T-cell (primary cell): ENCODE measurements at places on chromosomes 3 and 15.

- no peak overlapping the region for H3K4me3 ChIP-seq
- no peak overlapping the region for H3K27ac ChIP-seq
- H3K27me3 ChIP-seq: no peaks in the 10 kb centered on the region
- H3K4me1 ChIP-seq: no peaks in the 10 kb centered on the region
These were observed 210.0 kb upstream of the IGF1R start for GRCh38 chr15:98438326-98438725.

- H3K27ac ChIP-seq: no peak overlapping the region
- no peaks in the 10 kb centered on the region for H3K27me3 ChIP-seq
- peaks cover 41% of the 10 kb centered on the region for H3K36me3 ChIP-seq
- peaks cover 14% of the 10 kb centered on the region for H3K4me1 ChIP-seq
- no peak for DNase-seq
These were observed 3.3 kb downstream of the ACAD9 start for GRCh38 chr3:128882719-128883118.

DNA sequence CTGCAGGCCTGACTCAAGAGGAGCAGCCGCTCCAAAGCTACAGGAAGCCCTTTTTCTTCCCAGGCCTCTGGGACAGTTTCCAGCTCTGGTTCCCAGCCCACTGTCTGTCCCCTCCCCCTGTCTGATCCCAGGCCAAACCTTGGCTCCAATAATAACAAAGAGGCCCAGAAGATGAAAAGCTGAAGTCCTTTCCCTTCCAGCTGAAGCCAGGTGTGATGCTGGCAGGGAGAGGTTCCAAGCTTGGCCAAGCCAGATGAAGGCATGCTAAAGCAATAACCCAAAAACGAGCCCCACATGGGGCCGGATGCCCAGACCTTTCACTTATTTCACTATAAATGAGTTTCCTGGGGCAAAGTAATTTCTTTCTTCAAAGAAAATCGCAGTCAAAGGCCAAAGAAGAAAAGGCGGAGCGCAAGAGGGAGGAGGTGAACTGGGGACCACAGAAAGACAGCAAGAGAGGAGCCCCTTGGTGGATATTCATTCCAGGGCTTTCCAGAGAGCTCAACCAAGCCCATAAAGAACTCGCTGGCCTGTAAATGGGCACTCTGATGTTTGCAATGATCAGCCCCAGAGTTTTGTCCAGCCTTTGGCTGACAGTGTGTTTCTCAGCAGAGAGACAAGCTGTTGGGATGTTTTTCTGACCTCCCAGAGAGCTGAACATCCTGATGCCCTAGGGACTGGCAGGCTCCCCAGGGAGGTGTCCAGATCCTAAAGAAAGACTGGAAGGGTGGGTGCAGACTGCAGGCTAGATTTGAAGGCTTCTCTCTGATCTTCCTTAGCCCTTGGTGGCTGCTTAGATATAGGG lies 157.6 kb downstream of the UACA start:
- no peak overlapping the region for H3K27ac ChIP-seq
- H3K27me3 ChIP-seq: peaks cover 10% of the 10 kb centered on the region
- DNase-seq: no peak
- no peaks in the 10 kb centered on the region for H3K4me1 ChIP-seq

DNA sequence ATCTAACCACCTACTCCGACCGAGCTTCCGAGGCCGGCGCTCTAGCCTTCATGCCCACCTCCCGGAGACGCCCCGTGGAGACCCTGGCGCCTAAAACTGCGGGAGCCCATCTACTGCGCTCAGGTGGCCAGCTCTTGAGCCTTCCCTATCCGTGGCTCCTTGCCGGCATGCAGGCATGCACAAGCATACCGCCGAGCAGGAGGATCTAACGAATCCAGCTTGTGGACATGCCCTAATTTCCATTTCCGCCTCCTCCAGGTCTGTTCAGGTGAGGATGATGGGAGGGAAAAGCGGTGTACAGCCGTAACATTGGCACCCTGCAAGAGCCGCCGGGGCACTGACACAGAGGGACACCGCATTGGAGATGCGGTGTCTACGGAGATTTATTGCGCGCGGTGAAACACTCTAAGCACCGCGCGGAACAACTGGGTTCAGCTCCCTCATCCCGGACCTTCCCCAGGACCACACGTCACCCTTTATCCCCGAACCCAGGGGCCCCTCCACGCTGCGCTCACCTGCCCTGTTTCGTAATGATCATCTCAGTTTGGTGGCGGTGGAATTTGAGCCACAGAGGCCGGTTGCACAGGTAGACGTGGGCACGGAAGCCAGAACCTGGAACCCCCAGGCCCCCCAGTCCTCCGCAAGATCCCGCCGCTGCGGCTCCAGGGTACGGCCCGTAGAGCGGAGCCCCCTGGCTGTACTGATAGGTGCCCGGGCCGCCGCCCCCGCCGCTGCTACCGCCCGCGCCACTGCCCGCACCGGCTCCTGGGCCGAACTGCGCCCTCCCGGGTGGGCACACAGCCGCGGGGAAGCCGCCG lies 1.0 kb downstream of the EOMES start:
- H3K27ac ChIP-seq: peak overlapping the region; percentile 48
- H3K27me3 ChIP-seq: peaks cover 29% of the 10 kb centered on the region
- peaks cover 16% of the 10 kb centered on the region for H3K4me1 ChIP-seq
- no peak for DNase-seq
- no peaks in the 10 kb centered on the region for H3K36me3 ChIP-seq
- peak overlapping the region; percentile 93 for H3K4me3 ChIP-seq

DNA sequence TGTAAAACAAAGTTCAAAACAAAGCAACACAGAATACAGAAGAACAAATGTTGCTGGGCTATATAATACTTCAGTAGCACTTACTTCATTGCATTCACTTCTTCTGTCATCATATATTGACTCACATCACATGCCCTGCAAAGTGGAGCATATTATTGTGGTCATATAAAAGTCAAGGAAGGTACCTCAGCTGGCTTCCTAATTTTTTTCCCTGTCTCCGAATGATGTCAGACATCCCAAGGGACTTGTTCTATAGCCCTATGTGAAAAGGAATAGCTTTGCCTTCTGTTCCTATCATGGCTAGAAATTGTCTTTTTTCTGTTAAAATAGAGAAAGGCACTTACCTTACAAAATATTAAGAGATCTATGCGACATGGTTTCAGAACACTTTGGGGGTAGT lies 109.4 kb downstream of the LRTM1 start:
- no peak overlapping the region for H3K4me3 ChIP-seq
- no peaks in the 10 kb centered on the region for H3K4me1 ChIP-seq
- no peak for DNase-seq
- H3K36me3 ChIP-seq: no peaks in the 10 kb centered on the region
- no peak overlapping the region for H3K27ac ChIP-seq
- H3K27me3 ChIP-seq: no peaks in the 10 kb centered on the region

- no peaks in the 10 kb centered on the region for H3K27me3 ChIP-seq
- H3K27ac ChIP-seq: no peak overlapping the region
- DNase-seq: no peak
- no peak overlapping the region for H3K4me3 ChIP-seq
These were observed 37.7 kb upstream of the TRAK1 start for GRCh38 chr3:42053476-42053875.

DNA sequence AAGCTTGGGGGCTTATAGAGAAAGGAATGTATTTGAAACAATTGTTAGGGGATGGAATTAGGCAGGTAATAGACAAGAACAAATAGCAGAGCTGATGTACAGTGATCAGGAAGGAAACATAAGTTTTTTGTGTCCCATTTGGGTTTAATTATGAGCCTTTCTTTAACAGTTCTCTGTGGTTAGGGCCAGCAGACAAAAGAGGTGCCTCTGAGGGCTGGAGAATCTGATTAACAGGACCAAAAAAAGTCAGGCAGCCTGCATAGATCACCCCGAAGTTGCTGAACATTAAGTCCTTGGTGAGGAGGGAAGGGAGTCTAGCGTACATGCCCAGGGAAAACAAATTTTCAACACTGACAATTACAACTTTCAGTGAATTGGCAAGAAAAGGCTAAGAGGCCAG lies 88.6 kb upstream of the SPRED1 start:
- no peak for DNase-seq
- no peaks in the 10 kb centered on the region for H3K36me3 ChIP-seq
- no peak overlapping the region for H3K27ac ChIP-seq
- no peaks in the 10 kb centered on the region for H3K4me1 ChIP-seq
- no peaks in the 10 kb centered on the region for H3K27me3 ChIP-seq

DNA sequence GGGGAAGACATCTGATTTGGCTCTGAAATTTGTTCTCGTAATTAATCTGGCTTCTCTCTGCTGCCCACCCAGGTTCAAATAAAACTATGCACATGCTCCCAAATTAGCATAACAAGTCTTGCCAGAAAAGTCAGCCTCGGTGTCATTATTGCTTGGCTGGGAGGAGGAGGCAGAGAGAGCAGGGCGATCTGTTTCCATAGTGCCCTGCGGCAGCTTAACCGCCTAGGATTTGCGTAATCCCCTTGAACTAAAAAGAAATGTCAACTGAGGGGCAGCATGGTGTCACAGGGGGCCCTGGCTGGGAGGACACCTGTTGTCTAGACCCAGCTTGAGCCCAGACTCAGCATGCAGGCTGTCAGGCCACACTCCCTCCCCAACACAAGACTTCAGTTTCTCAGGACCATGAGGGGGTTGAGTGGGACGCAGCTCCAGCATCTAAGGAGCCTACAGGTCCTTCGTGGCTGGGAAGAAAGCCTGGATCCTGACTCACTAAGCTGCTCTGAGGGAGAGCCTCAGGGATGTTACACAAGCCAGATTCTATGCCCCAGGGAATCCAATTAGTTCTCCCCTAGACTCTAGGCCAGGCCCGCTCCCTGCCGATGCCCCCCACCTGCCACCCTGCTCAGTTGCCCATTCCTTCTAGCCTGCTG lies 17.3 kb downstream of the MRPS11 start:
- H3K36me3 ChIP-seq: peaks cover 2% of the 10 kb centered on the region
- H3K27me3 ChIP-seq: no peaks in the 10 kb centered on the region
- H3K4me3 ChIP-seq: no peak overlapping the region
- H3K4me1 ChIP-seq: no peaks in the 10 kb centered on the region
- no peak overlapping the region for H3K27ac ChIP-seq

- H3K27ac ChIP-seq: no peak overlapping the region
- H3K36me3 ChIP-seq: no peaks in the 10 kb centered on the region
- DNase-seq: no peak
These were observed 90.2 kb upstream of the TGFBR2 start for GRCh38 chr3:30516238-30516637.

- no peaks in the 10 kb centered on the region for H3K4me1 ChIP-seq
- DNase-seq: no peak
- no peaks in the 10 kb centered on the region for H3K27me3 ChIP-seq
These were observed 297.7 kb upstream of the CHRM5 start for GRCh38 chr15:33670567-33670966.

GRCh38 chr3:145224886-145225285 lies 936.1 kb downstream of the PLOD2 start:
- no peak overlapping the region for H3K4me3 ChIP-seq
- no peak overlapping the region for H3K27ac ChIP-seq
- no peaks in the 10 kb centered on the region for H3K27me3 ChIP-seq
- H3K36me3 ChIP-seq: no peaks in the 10 kb centered on the region
- no peaks in the 10 kb centered on the region for H3K4me1 ChIP-seq
- no peak for DNase-seq
